ENCODE measurements at places on chromosomes 1 and 21.

- DNase-seq = no peak
Measured at GRCh38 chr1:198929961-198930599, 291.2 kb downstream of the PTPRC start.

- DNase-seq = peak; percentile 17
Measured at GRCh38 chr1:11341901-11342552, 69.0 kb downstream of the UBIAD1 start.

GRCh38 chr21:29155118-29155932 lies 24.9 kb downstream of the MAP3K7CL start:
- DNase-seq = peak; percentile 69

- no peak for DNase-seq
Measured at GRCh38 chr1:15064217-15064929, 89.2 kb upstream of the TMEM51 start.

DNA sequence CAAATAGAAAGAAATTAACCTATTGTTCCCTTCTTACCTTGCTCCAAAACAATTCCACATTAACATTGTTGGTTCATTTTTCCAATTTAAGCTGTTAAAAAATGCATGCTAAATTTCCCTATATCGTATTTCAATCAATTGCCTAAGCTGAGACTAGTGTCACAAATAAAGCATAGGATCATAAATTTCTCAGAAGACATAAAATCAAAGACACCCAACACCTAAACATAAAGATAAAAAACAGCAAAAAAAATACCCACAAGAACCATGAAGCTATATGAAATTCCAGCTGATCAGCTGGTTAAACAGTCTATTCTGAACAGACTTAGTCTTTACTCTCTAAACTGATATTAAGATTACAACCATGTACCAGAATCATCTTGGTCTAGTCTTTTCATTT lies 32.3 kb downstream of the ACBD6 start:
- no peak for DNase-seq

GRCh38 chr1:9603307-9603706 lies 14.6 kb downstream of the TMEM201 start:
- DNase-seq = no peak

DNA sequence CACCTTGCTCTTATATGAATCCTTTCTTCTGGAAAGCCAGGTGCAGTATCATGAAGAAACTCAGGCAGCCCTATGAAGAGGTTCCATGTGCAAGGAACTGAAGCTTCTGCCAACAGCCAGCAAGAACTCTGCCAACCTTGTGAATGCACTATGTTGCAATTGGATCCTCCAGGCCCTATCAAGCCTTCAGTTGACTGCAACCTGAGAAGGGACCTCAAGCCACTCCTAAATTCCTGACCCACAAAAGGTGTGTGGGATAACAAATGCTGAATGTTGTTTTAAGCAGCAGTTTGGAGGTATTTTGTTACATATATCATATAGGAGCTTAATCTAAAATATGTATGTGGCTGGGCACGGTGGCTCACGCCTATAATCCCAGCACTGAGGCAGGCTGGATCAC lies 84.0 kb downstream of the RERE start:
- no peak for DNase-seq

DNA sequence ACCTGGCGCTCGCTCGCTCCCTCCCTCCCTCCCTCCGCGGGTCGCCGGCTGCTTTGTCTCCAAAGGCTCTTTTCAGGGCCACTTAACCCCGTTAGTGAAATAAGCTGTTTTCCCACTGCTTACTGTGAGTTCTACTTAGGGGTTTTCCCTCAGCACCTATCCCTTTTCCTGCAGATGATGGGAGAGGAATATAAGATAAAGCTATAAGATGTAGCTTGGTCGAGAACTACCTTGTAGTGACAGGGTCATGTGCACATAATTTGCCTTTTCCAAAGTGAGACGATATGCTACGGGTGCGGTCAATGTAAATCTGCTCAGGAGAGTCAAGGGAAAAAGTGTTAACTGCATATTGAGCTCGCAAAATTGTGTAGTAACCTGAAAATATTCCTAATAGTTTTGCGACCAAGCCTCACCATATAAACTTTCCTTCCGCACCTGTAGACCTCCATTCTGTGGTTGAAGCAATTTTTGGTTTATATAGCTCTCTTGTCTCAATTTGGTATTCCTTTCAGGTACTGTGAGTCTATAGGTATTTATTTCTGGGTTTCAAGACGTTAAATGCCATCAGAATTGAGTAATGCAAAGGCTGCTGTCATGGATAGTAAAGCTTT lies 55.8 kb upstream of the BOLA1 start:
- peak; percentile 32 for DNase-seq

DNA sequence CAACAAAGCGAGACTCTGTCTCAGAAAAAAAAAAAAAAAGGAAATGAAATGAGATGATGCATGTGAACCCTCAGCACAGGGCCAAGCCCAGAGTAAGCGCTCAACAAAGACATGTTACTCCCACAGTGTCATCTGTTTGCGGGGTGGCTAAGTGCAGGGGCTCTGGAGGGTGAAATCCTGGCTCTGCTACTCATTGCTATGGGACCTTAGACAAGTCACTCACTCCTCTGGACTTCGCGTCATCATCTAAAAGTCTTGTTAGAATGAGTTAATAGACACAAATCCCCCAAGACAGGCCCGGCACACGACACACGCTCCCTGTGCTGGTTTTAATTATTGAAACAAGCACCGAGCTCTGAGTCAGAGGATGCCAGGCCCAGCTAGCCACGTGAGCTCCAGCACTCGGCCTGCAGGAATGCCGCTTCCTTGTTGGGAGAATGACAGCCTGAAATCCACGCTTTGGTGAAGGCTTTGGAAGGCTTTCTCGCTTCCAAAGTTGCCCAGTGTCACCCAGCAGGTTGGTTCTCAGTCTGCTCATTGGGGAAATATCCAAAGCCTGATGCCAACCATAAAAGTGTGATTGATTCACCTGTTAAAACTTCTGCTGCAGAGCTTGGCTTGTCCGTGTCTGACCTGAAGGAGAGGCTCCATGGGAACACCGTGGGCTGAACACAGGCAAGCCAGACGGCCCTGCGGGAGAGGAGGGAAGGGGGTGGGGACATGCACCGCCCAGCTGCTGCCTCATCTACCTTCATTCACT lies 36.7 kb upstream of the TARDBP start:
- peak; percentile 98 for DNase-seq

GRCh38 chr1:80675454-80675853 lies 1125.3 kb upstream of the ADGRL2 start:
- peak; percentile 48 for DNase-seq

DNA sequence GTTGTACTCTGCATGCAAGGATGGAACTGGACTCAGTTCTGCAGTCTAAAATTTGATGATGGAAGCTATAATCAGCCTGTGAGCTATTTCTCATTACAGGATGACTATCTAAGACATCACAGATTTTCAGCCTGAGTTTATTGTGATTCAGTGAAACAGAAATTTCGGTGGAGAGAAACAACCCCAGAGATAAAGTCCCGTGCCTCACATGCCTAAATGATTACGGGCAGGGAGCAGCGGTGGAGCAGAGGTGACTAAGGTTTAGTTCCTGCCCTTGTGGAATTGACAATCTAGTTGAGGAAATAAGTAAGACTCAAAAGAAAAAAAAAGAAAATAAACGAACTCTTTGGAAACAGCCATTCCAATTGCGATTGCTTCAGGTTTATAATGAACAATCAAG lies 96.9 kb downstream of the GRIK3 start:
- DNase-seq = no peak

- no peak for DNase-seq
Measured at GRCh38 chr1:2291577-2291976, 63.5 kb downstream of the SKI start.

- DNase-seq = no peak
Measured at GRCh38 chr1:79955966-79956365, 949.4 kb upstream of the ADGRL4 start.

- DNase-seq = peak; percentile 31
Measured at GRCh38 chr1:171221665-171222591, 26.4 kb upstream of the FMO1 start.

DNA sequence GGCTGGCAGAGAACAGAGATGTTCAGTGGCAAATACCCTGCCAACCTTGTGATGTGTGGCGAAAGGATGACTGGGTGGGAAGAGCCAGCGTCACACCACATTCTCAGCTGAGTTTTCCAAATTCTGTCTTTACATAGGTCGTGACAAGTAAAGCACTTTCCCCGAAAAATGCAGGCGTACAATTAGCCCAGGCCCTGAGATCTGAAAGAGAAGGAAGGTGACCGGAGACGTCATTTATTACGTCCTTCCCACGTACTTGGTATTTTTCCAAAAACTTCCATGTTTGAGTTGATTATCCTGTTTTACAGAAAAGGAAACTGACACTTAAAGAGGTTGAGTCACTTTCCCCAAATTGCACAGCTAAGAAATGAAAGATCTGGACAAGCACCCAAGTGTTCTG lies 413.3 kb downstream of the PRDM2 start:
- DNase-seq = no peak

GRCh38 chr1:94071976-94072375 lies 49.0 kb downstream of the ABCA4 start:
- DNase-seq = no peak

DNA sequence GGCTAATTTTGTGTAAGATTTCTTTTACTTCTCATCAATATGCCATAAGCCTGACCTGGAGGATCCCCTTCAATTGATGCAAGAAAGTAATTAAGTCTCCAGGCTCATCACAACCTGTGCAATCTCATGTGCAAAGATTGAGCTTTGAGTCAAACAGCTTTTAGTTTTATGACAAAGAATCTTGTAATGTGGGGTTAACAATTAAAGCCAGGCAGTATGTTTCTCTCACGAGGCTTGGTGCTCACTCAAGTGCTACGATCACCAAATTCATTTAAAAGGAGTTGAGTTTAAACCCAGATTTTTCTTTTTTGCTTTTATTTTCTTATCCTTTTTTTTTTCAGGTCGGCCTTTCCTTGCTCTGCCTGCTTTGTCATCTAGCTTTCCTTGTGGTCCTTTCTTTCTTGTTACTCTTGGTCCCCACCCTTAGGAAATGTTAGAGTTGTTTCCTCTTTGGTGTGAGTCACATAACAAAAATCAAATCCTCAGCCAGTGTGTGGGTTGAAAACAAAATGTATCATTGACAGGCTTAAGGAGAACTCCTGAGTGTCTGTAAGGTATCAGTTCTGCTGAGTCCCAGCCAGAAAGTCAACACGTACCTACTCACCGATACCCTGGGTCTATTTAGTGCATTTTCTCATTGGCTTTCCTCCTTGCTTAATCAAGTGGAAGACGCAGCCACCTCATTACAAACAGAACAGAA lies 1037.2 kb downstream of the ADGRL2 start:
- peak; percentile 73 for DNase-seq

GRCh38 chr1:55154616-55155015 lies 60.5 kb downstream of the USP24 start:
- DNase-seq = no peak

- DNase-seq = no peak
Measured at GRCh38 chr1:164228928-164229327, 330.1 kb upstream of the PBX1 start.

DNA sequence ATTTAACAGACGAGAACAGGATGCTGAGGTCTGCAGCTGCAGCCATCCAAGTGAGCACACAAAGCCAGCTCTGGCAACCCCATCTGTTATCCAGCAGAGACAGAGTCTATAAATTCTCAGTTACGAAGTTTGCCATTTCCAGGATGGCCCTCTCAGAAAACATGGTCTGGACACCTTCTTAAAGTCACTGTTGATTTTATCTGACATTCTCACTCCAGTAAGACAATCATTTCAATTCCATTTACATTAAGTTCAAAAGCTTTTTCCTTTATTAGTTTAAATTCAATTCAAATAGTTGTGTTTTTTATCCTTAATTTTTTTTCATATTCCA lies 125.5 kb downstream of the DMRTB1 start:
- DNase-seq = no peak

- no peak for DNase-seq
Measured at GRCh38 chr1:204799630-204800029, 71.0 kb upstream of the NFASC start.

GRCh38 chr21:41707231-41707959 lies 59.5 kb downstream of the RIPK4 start:
- no peak for DNase-seq

DNA sequence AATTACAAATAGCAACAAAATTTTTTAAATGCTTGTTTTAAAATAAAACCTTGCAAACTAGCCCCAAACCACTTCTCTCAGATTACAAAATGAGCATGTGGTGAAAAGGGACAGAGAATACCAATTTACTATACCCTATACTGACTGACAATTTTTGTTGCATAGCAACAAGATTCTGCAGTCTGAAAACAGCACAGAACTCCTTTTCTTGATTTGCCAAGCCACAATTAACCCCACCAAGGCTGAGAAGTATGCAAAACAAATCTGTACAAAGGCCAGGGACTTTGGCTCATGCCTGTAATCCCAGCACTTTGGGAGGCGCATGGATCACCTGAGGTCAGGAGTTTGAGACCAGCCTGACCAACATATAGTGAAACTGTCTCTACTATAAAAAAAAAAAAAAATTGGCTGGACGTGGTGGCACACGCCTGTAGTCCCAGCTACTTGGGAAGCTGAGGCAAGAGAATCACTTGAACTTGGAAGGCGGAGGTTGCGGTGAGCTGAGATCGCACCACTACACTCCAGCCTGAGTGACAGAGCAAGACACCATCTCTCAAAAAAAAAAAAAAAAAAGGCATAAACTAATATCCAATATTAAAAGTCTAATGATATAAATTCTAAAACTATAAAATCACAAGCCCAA lies 21.8 kb downstream of the ENAH start:
- DNase-seq = no peak

DNA sequence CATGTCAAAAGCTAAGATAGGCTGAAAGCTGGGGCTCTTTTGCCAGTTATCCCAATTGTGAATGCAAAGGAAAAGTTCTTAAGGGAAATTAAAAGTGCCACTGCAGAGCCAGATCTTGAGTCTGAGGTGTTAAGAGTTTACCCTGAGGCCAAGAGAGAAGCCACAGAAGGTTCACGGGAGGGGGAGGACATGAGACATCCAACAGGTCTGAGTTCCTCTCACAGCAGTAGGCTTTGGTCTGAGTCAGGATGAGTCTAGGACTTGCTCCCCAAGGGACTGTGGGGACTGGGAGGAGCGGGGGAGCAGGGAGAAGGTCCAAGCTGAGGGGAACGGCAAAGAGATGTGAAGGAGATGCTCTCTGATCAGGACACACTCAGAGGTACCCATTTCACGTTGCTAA lies 411.2 kb upstream of the CAMK1G start:
- DNase-seq = no peak
